ENCODE measurements at places on chromosomes 4 and X.

DNA sequence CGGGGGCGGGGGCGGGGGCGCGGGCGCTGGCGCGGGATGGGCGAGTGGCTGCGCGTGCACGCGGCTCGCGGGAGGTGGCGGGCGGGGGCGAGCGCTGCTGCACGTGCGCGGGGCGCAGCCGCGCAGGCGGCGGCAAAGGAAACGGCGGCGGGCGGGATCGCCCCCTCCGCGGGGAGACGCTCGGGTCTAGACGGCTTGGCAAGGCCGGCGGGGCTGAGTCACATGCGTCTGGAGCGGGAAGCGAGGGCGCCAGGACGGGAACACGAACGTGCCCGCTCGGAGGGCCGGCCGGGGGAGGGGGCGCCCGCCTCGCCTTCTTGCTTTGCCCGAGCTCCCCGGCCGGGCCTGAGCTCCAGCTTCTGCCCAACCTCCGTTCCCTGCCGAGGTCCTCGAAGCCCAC lies 4.3 kb upstream of the HAUS7 start:
- no peak for DNase-seq

DNA sequence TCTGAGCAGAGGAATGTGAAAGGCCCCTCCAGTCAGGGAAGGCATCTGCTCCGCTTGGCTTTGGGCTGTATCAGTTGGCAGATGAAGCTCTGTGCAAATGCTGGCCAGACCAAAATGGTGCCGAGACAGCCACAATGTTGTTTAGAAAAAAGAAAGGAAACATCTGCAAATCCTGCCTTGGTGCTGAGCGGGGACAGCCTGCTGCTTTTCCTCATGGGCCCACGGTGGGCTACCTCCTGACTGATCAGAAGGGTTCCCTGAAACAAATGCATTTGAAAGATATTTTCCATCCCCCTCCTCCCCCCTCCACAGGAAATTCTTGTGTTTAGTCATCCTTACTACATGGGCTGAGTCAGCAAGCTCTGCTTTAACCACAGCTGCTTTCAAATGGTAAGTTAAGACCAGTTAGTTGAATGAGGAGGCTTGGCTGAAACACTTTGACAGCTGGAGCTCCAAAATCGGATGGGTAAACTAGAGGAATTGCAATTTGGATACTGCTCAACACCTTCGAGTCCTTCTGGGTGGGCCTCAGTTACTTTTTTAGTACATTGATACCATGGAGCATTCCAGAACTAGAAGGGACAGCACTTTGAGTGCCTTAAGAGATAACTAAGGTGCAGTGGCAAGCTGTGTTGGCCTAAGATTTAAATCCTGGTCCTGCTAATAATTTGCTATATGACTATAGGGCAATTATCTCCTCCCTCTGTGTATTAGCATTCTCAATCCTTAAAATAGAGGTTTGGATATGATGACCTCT lies 36.0 kb downstream of the PLAC1 start:
- peak; percentile 39 for DNase-seq

GRCh38 chr4:143581331-143581946 lies 67.9 kb downstream of the SMARCA5 start:
- DNase-seq, result no peak

DNA sequence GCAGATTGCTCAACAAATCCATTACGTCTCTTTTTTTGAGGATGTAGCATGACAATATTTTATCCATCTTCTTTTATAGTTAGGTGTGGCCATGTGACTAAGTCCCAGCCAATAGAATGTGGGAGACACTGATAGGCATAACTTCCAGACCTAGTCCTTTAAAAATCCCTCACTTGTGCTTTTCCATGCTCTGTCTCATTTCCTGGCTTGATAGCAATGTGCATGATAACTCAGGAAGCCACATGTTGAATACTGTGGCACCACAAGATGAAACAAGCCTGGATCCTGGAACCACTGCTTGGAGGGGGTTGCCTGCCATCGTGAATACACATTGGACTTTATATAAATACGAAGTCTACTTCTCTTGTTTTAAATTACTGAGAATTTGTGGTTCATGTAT lies 184.0 kb upstream of the NEIL3 start:
- DNase-seq, result no peak

DNA sequence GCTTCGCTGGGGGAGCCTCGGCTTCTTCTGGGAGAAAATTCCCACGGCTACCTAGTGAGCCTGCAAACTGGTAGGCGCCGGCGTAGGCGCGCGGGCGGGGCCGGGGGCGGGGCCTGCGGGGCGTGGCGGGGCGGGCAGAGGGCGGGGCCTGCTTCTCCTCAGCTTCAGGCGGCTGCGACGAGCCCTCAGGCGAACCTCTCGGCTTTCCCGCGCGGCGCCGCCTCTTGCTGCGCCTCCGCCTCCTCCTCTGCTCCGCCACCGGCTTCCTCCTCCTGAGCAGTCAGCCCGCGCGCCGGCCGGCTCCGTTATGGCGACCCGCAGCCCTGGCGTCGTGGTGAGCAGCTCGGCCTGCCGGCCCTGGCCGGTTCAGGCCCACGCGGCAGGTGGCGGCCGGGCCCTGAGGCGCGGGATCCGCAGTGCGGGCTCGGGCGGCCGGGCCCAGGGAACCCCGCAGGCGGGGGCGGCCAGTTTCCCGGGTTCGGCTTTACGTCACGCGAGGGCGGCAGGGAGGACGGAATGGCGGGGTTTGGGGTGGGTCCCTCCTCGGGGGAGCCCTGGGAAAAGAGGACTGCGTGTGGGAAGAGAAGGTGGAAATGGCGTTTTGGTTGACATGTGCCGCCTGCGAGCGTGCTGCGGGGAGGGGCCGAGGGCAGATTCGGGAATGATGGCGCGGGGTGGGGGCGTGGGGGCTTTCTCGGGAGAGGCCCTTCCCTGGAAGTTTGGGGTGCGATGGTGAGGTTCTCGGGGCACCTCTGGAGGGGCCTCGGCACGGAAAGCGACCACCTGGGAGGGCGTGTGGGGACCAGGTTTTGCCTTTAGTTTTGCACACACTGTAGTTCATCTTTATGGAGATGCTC lies at the start of gene HPRT1:
Gene HPRT1 (plus strand): TSS at position 161 of the 857 bp plus-strand sequence. CDS start 147 bp downstream, at position 308.
- peak; percentile 79 for DNase-seq

DNA sequence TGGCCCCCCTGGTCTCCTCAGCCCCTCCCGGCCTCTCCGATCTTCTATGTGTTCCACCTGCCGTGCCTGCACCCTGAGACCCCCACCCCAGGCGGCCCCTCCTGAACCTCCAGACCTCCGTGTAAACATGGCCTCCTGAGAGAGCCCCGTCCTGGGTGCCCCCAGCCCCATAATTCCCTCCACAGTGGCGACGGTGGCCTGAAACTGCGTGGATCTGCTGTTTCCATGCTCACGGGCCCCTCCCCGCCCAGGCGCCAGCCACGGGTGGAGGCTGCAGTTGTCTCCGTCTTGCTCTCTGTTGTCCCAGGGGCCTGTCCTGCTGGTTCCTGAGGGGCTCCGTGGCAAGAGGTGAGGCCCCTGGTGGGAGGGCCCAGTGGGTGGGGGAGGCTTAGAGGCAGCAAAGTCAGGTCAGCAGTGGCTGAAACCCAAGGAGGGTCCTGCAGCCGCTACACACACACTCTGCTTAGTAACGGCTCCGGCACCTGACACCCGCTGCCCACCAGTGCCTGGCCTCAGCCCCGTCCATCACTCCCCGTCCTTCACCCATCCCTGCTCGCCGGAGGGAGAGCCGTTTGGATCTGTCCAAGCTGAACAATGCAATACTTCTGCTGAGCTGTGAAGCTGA lies 75.8 kb downstream of the FAM53A start:
- DNase-seq, result no peak

- DNase-seq, result peak; percentile 6
Observed at GRCh38 chr4:121998024-121998423, 46.2 kb upstream of the TRPC3 start.

GRCh38 chr4:156545003-156545785 lies 426.4 kb downstream of the PDGFC start:
- no peak for DNase-seq

GRCh38 chr4:186765138-186765537 lies 41.5 kb upstream of the FAT1 start:
- DNase-seq, result peak; percentile 31

GRCh38 chr4:67770422-67770821 lies 16.2 kb upstream of the GNRHR start:
- DNase-seq, result no peak

- peak; percentile 26 for DNase-seq
Observed at GRCh38 chr4:143207555-143207954, 22.8 kb downstream of the USP38 start.

Data from A549 (cell line).